Natural killer cell treated with Interleukin-12 subunit alpha and Interleukin-12 subunit beta and Interleukin-15 and Interleukin-18, amount 100 ng/mL, for 72 hours (primary cell): ENCODE measurements at places on chromosomes 3 and 15.

- DNase-seq, result no peak
These were observed 662.8 kb upstream of the CCDC54 start for GRCh38 chr3:106714400-106714799.

DNA sequence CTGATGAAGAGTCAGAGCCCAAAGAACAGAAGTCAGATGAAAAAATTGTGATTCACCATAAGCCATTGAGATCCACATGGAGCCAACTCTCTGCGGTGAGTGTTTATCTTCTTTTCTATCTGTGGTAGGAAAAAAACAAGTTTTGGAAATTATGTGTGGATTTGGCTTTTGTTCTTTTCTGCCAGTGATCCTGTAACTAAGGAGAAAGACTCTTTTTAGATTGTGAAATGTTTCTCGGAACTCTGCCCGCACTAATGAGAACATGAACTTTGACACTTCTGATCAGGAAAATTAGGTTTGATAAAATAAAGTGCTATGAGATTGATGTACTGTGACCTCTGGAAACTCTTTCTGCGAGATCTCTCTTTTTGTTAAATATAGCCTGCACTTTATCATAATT lies 8.4 kb downstream of the ARHGEF26 start:
- DNase-seq, result no peak

- no peak for DNase-seq
These were observed 414.4 kb upstream of the CFAP20DC start for GRCh38 chr3:59464187-59464586.

- no peak for DNase-seq
These were observed 5.3 kb upstream of the SPESP1 start for GRCh38 chr15:68924866-68925560.

DNA sequence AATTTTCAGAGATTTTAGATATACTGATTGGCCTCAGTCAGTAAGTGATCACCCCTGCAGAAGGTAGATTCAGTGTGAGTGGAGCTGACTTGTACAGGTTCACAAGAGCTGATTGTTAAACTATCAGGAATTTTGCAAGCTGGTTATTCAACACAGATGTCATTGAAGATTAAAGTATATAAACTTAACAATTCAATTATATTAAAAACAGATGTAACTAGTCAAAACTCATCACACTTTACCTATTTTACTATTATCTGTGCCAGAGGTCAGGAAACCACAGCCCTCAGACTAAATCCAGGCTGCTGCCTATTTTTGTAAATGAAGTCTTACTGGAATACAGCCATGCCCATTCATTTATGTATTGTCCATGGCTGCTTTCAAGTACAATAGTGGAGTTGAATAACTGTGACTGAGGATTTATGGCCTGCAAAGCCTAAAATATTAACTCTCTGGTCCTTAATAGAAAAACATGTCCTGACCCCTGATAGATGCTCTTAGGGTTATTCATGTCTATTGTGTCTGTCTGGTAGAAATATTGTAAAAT lies 429.3 kb upstream of the PDZRN3 start:
- DNase-seq, result no peak

DNA sequence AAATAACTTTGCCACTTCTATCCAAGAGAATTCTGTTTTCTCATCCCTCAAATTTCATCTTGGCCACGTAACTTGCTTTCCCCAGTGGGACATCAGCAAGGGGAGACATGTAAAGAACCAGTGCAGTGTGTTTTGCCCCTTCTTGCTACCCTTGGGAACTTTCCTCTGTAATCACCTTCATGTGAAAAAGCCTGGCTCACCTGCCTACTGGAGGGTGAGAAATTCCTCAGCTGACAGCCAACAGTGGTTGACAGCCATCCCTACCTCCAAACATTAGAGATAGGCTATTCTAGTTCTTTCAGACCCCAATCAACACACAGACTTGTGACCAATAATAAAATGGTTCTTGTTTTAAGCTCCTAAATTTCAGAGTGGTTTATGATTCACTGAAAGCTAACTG lies 333.9 kb upstream of the TBC1D5 start:
- DNase-seq, result no peak

DNA sequence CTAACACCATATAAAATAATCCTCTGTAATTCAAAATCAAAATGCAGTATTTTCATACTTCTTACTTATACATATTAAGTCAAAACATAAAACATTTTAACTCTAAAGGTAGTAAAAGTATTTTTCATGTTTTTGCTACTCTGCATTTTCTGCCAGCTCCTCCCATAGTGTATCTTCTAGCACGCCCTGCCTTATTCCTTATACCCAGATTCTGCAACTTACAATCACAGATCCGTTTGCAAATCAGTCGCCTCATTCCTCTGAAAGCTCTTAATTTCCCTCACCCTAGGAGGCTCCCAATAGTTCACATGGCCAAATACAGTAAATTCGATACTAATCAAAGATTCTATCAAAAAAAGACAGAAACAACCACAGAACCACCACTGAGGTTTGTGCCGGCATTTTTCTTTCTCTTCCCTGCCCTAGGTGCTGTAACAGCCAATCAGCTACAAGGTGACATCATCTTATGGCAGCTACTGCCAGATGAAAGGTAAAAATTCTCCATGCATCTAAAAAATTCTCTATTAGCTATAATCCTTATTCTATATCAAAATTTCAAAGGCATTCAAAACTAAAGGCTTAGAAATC lies 72.9 kb downstream of the CLASP2 start:
- no peak for DNase-seq

DNA sequence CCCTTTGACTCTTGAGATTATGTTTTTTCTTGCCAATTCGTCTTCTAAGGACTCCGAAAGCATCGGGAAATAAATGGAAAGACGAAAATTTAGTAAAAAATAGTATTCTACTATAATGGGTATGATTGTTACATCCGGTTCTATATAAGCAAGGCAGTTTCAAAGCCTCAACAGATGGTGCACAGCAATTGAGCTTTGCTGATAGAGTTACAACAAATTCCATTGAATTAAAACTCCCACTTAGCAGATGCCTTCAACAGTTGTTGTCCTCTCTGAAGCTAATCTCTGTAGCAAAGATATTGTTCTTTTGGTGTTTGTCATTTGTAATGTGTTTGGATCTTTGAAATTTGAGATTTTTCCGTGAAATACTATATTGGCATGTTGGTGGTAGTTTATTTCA lies 16.1 kb upstream of the GHSR start:
- DNase-seq, result no peak

- DNase-seq, result no peak
These were observed 77.8 kb upstream of the HES1 start for GRCh38 chr3:194058189-194058571.

GRCh38 chr3:57592306-57592705 lies 4.8 kb downstream of the ARF4 start:
- no peak for DNase-seq

DNA sequence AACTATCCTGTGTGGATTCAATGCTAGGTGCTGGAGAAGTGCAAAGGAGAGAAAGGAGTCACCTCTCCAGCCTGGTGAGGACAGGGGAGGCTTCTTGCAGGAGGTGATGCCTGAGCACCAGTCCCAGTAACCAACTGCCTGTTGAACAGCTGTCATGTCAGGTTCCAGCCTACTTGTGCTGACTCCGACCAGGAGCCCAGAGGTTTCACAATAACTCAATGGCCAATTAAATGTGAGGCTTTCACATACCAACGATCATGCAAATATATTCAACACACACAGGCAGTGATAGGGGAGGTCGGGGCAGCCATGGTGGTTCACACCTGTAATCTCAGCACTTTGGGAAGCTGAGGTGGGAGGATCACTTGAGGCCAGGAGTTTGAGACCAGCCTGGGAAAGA lies 7.7 kb downstream of the SORD start:
- no peak for DNase-seq

GRCh38 chr15:89768071-89768500 lies 8.0 kb upstream of the MESP2 start:
- DNase-seq, result no peak

GRCh38 chr3:153980252-153980590 lies 141.0 kb upstream of the ARHGEF26 start:
- DNase-seq, result no peak

DNA sequence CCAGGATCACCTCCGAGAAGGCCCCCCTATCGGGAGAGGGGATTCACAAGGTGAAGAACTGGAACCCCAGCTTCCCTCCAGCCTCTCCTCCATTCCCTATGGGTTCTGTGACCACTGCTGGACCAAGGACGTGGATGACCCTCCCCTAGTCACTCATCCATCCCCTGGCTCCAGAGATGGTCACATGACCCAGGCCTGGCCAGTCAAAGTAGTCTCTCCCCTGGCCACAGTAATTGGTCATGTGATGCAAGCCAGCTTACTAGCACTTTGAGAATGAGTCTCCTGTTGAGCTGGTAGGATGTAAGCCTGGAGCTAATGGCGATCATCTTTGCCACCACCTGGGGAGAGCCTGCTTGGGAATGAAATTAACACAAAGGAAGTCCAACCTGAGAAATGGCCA lies 3.9 kb downstream of the CAMK1 start:
- no peak for DNase-seq

- no peak for DNase-seq
These were observed 727.7 kb upstream of the NECTIN3 start for GRCh38 chr3:110343945-110344344.

GRCh38 chr15:78450285-78450858 lies 12.4 kb downstream of the IREB2 start:
- no peak for DNase-seq

- DNase-seq, result no peak
These were observed 1.3 kb downstream of the SMCO1 start for GRCh38 chr3:196513697-196514349.
